ENCODE measurements at places on chromosomes 11 and 22. TPM values are rescaled to one million over a fixed set of nuclear protein-coding genes. Genes with fewer than 3 reads are reported as not detected.
A peak's percentile ranks its signal among the peaks of the same experiment; 100 is the strongest.

SPDYC gene
- not detected for total RNA-seq

ZFTA gene
- 6.6 TPM for total RNA-seq

- H3K27me3 ChIP-seq = no peaks in the 10 kb centered on the region
- no peaks in the 10 kb centered on the region for H3K4me1 ChIP-seq
- no peak overlapping the region for H3K4me3 ChIP-seq
These were observed 85.0 kb downstream of the CELSR1 start for GRCh38 chr22:46452195-46453005.

- peak; percentile 51 for DNase-seq
- peaks cover 18% of the 10 kb centered on the region for H3K4me1 ChIP-seq
- no peaks in the 10 kb centered on the region for H3K27me3 ChIP-seq
- H3K27ac ChIP-seq = peak overlapping the region; percentile 83
- no peaks in the 10 kb centered on the region for H3K36me3 ChIP-seq
These were observed 369 bp downstream of the DGCR8 start for GRCh38 chr22:20080445-20080775.

Measured in pancreas (tissue), 10 donors.